ENCODE measurements at places on chromosomes 16 and 17.

- DNase-seq: no peak
Measured at GRCh38 chr16:16780588-16780987, 401.6 kb downstream of the NPIPA7 start.

- DNase-seq: no peak
Measured at GRCh38 chr17:74919440-74920305, 3.4 kb downstream of the USH1G start.

DNA sequence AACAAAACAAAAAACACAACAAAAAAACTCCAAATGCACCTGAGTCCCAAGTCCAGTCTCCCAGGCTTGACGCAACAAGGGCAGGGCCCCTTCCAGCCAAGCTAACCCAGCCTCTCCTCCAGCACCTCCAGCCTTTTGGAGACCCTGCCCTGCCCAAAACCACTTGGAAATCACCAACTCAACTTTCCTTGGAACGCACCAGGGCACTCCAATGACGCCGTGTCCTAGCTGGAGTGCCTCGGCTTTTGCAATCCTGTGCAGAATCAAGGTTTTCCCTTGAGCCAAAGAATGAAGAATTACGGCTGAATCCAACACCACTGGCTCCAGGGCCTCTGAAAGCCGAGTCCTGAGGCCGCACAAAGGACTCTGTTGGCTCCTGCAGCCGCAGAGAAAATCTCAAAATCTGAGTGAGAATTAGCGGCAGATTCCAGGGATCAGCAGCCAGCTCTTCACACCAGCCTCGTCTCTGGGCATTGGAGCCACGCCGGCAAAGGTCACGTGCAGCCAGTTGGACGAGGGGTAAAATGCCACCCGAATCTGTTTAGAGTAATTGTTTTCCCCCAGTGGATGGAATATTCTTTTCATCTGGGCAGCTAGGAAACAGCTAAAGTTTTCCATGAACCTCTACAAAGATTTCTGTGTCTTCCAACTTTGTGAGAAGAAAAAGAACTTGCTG lies 9.7 kb upstream of the BAIAP2 start:
- DNase-seq: no peak

- DNase-seq: no peak
Measured at GRCh38 chr16:24681793-24682192, 47.7 kb upstream of the TNRC6A start.

DNA sequence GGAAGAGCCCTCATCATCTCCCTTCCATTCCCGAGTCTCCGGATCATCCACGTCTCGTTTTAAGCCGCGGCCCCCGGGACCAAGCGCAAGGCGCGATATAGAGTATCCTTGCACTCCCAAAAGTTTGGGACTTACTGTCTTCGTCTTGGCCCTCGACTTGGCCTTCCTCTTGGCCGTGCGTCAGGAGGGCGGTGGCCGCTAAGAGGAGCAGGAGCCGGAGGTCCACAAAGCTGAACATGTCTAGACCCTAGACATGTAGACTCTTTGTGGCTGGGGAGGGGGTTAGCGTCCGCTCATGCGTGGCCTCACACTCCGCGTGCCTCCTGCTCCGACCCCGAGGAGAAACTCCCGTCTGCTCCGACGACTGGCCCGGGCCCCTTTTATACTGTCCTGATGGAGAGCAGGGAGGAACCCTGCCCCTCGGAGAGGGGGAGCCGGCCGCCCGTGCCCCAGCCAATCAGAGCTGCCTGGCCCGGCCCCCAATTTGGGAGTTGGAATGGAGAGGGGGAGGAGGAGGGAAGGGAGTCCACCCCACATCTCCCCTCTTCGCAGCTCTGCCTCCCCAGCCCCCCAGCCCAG lies at the start of gene COL1A1:
Gene COL1A1, minus strand, starts transcription at position 356 of the 579 bp plus-strand sequence. Its CDS starts 118 bp downstream, at position 238.
- no peak for DNase-seq

- DNase-seq: no peak
Measured at GRCh38 chr16:78794581-78795250, 695.3 kb downstream of the WWOX start.

- no peak for DNase-seq
Measured at GRCh38 chr17:72609501-72609900, 483.0 kb downstream of the SLC39A11 start.

- no peak for DNase-seq
Measured at GRCh38 chr16:55052741-55053415, 122.2 kb downstream of the IRX5 start.

- no peak for DNase-seq
Measured at GRCh38 chr17:74858672-74859458, 820 bp downstream of the GRIN2C start.

DNA sequence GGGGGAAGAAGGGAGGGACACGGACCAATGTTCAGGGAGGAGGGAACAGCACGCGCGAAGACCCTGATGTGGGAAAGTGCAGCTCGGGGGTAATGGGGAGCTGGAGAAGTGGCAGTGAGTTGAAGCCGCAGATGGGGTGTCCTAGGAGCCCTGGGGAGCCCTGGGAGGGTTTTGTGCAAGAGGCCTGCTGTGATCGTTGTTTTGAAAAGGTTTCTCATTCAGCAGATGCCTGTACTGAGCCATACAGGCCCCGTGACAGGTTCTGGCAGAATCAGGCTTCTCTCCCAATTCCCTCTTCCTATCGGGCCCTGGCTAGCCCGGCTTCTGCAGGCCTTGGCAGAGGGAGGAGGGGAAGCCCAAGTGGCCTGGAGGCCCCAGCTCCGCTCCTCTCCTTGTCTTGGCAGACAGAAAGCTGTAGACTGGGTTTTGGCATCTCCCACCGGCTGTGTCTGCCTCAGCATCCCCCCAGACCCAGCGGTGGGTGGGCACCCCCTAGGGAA lies 38.4 kb upstream of the EMP2 start:
- DNase-seq: no peak

DNA sequence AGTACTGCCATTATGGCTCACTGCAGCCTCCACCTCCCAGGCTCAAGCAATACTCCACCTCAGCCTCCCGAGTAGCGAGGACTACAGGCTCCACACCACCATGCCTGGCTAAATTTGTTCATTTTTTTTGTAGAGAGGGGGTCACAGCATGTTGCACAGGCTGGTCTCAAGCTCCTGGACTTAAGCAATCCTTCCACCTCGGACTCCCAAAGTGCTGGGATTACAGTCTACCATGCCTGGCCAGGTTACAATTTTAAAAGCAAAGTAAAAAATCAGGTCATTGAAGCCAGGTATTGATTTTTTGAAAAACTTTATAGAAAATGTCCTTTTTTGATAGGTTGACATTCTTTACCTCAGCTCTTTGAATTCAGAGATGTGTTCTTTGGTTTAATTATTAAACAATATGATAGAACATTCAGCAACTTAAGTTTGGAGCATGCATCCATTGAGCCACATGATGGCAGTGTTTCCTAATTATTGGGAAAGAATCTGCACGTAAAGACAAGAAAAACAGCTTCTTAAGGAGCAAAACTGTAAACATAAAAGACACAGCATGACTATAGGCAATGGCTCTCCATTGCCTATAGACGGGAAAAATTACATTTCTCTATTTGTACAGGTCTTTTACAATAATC lies 1.7 kb upstream of the SLC16A11 start:
- DNase-seq: peak; percentile 48

- DNase-seq: no peak
Measured at GRCh38 chr17:8173871-8174322, 2.3 kb downstream of the TMEM107 start.

DNA sequence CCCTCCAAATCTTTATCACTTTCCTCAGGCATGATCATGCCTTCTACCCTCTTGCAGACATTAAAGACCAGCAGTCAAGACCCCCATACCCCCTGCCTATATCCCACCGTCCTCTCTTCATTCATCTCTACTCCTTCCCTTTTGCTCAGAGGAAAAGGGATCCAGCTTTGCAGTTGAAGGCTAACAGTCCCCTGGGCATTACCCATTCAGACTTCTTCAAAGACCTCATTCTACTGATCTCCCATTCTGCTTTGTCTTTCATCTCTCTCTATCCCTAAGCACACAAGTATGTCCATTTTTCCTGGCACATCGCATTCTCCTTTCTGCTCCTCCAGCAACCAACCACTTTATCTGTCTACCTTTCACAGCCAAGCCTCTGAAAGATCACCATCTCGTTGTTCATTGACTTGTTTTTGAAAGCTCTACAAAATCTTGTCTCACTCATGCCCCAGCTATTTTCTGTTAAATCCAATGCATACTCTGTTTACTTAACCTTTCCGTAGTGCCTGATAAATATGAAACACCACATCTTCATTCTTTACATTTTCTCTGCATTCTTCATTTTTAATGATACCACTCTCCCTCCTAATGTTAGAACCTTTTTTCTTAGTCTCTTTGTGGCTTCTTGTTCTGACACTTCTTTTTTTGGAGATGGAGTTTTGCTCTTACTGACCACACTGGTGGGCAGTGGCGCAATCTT lies 14.1 kb upstream of the LCMT1 start:
- DNase-seq: no peak

- peak; percentile 84 for DNase-seq
Measured at GRCh38 chr16:87461466-87461991, 31.3 kb downstream of the ZCCHC14 start.

GRCh38 chr16:65769776-65770438 lies 596.6 kb upstream of the CDH5 start:
- DNase-seq: no peak

- DNase-seq: no peak
Measured at GRCh38 chr16:83578171-83578570, 229.6 kb upstream of the HSBP1 start.

DNA sequence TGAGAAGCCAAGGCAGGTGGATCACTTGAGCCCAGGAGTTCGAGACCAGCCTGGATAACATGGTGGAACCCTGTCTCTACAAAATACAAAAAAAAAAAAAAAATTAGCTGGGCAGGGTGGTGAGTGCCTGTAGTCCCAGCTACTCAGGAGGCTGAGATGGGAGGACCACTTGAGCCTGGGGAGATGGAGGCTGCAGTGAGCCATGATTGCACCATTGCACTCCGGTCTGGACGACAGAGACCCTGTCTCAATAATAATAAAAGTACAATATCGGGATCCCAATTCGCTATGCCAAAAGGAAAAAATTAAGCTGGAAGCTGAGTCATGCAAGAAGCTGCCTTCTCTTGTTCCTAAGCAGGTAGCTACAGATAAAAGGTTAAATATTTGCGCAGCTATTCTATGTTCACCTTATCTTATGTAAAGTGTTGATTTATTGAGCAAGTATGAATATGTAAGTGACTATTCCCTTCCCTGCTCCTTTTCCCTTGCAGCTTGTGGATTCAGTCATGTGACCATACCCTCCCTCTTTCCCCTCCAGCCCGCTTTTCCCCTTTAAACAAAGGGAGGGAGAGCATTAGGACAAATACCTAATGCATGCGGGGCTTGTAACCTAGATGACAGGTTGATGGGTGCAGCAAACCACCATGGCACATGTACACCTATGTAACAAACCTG lies 112.0 kb downstream of the LITAF start:
- DNase-seq: no peak

DNA sequence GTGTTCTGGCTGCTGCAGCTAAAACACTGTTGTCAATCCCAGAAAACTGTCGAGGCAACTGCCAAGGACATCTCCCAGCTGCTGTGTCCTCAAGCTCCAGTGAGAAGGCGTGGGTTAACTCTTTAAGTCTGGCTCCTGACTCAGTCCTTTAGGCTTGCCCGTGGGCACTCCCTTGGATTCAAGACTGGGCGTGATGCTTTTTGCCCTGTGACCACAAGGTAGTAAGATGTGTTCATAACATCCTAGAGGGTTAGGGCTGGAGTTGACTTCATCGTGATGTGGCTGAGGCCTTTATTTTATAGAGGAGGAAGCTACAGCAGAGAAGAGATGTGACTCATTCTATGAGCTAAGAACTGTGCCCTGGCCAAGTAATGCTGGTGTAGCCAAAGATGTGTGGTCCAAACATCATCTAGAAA lies 50.9 kb upstream of the TEKT3 start:
- DNase-seq: no peak

GRCh38 chr17:56700919-56701420 lies 107.5 kb downstream of the NOG start:
- no peak for DNase-seq

Data from NCI-H1105 (cell line).